ENCODE measurements at places on chromosomes 13 and 19. TPM values are rescaled to one million over a fixed set of nuclear protein-coding genes. Genes with fewer than 3 reads are reported as not detected.
A peak's percentile ranks its signal among the peaks of the same experiment; 100 is the strongest.

The TSSK6 gene
- total RNA-seq = 0.74 TPM

The OLFM4 gene
- 0.80 TPM for total RNA-seq

The ANGPTL4 gene
- 753 TPM for total RNA-seq

The DOCK9 gene
- total RNA-seq = 127 TPM

The IGFL2 gene
- not detected for total RNA-seq

The IL17D gene
- total RNA-seq = 2.2 TPM

GRCh38 chr19:50430888-50431342 lies 1.8 kb upstream of the MYBPC2 start:
- no peak for DNase-seq

- DNase-seq = no peak
Measured at GRCh38 chr13:112773601-112774447, 84.0 kb downstream of the ATP11A start.

- DNase-seq = no peak
Measured at GRCh38 chr19:4234862-4235201, 5.5 kb downstream of the EBI3 start.

GRCh38 chr13:27463500-27463899 lies 13.1 kb upstream of the MTIF3 start:
- no peak for DNase-seq

- DNase-seq = no peak
Measured at GRCh38 chr13:59504407-59504806, 659.3 kb downstream of the DIAPH3 start.

DNA sequence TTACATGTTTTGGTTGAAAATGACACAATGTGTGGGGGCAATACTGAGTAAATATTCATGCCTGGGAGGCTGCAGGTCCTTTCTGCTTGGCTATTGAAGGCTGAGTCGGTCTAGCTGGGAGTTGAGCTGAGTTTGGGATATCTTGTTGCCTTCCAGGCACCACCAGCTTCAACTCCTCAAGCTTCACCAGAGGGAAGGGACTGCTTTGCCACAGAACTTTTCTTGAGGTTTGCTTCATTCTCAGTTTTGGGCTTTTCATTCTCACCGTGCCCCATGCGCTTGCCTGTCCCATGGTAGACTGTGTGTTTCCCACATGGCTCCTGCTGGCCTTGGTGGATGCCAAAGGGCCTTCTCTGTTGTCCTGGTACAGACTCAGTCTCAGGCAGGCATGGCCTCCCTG lies 198.2 kb upstream of the SOX1 start:
- DNase-seq = no peak

DNA sequence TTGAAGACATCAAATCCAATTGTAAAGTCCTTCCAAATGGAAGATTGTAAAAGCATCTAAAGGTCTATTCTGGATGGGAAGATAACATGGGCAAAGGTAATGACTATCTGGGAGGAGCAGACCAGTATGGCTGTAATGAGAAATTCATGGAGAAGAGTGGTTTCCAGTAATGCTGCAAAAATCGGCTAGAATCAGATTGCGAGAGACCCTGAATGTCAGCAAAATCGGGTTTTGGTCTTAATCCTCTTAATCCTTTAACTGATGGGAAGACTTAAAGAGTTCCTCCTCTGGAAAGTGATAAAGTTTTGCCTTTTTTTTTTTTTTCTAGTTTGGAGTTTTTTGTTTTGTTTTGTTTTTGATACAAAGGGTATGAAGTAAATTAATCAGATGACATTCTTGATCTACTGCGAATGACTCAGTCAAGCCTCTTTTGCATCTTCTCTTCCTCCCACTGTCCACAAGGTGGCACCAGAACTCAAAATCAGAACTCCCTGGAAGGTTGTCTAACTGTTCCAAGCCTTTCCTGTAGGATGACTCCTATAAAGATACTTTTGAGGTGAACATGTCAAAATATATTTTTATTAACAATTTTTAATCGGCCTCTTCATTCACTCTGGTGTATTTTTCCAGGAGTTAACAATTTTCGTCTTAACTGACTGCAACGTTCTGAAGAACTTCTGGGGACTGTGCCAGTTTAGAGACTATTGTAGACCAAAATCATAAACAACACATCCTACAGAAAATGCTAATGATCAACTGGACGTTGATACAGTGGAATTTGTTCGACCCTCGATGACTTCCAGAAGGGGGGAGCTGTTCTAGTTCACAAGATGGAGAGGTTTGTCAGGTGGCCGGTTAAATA lies 213.3 kb upstream of the MIR17HG start:
- no peak for DNase-seq

- DNase-seq = no peak
Measured at GRCh38 chr13:92573467-92574057, 653.0 kb upstream of the GPC6 start.

GRCh38 chr19:33878030-33878544 lies 81.4 kb downstream of the KCTD15 start:
- peak; percentile 3 for DNase-seq

DNA sequence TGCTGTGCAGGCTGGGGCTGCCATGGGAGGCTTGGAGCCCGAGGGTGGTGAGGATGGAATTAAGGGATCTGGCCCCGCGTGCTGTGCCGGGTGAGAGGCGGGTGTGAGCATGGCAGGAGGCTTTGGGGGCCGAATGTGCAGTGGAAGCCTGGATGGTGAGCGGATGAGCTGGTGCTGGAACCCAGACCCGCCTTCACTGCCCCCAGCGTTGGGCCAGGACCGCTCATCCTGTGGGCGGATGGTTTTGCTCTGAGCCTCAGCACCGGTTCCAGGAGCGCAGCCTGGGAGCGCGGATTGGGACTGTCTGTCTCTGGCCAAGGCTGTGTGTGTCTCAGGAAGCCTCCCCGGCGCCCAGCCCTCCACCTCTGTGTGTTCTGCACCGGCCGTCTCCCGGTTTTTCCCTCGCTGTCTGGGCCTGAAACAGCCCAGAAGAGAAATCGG lies 16.7 kb downstream of the KDM4B start:
- no peak for DNase-seq

GRCh38 chr13:98253526-98253925 lies 76.5 kb upstream of the RNF113B start:
- DNase-seq = no peak

GRCh38 chr13:112588490-112589297 lies 741 bp upstream of the TUBGCP3 start:
- DNase-seq = no peak

GRCh38 chr19:8451885-8452284 lies 7.1 kb downstream of the HNRNPM start:
- DNase-seq = no peak

GRCh38 chr13:72074663-72075062 lies 207.7 kb upstream of the DACH1 start:
- DNase-seq = no peak

Measured in mesenteric fat pad (tissue), 1 donor.